ENCODE measurements at places on chromosomes 7 and 10.
A peak's percentile ranks its signal among the peaks of the same experiment; 100 is the strongest.

DNA sequence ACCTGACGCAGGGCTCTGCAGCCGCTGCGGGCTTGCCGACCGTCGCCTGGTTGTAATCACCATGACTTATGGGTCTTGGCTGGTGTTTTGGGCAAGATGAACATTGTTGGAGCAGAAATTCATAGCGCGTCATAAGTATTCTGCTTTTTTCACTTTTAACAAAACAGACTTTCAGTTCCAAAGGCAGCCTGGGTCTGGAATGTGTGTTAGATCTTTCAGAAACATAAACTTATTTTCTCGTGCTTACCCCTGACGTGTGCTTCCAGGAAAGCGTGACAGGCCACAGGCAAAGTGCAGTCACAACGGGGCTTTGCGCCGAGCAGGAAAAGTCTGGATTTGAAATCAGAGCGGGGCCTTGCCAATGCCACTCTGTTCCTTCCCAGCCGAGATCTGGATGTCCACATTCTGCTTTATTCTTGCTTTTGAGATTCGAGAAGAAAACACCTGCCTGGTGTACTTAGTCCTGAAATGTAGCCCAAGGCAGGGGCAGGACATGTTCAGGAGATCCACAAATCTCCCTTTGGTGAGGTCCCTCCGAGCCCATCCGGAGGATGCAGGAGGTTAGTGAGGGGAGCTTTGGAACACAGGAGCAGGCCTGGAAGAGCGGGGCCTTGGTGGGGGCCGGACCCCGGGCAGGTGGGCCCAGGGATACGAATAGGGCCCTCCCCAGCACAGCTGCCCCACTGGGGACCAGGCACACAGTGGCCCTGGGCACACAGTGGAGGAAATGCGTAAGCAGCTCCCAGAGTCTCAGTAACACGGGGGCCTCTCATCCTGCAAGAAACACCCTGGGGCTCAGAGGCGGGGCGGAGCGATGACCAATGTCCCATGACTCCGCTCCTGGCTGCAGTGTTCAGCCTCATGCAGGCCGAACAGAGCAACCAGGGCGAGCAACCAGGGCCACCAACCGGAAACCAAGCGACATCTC is 49.5 kb upstream of the EBF3 start:
- DNase-seq: no peak

DNA sequence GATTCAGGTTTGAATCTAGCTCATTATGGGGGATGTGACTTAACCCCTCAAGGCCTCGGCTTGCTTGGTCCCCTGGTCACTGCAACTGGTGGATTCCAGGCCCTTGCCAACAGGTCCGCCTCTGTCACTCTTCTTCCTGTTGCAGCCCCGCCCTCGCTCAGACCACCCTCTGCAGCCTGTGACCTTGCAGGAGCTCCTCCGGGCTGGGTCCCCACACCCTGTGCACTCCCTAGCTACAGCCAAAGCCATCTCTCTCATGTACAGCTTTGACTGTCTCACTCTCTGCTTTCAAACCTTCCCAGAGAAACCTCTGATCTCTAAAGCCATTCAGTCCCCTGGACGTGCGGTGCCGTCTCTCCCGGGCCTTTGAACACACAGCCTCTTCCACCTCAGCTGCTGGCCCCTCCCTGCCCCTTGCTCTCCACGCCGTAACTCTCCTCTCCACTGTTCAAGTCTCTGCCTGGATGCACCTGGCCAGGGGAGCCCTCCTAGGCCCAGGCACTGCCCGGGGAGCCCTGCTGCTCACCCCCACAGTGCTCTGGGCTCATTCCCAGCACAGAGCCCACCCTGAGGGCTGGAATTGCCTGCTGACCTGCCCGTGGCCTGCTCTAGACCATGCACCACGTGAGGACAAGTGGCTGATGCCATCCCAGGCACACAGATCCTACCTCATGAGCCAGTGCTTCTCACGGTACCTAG is 485.8 kb upstream of the FOXK1 start:
- no peak for DNase-seq

GRCh38 chr7:91088156-91088555 is 176.1 kb upstream of the FZD1 start:
- no peak for DNase-seq

DNA sequence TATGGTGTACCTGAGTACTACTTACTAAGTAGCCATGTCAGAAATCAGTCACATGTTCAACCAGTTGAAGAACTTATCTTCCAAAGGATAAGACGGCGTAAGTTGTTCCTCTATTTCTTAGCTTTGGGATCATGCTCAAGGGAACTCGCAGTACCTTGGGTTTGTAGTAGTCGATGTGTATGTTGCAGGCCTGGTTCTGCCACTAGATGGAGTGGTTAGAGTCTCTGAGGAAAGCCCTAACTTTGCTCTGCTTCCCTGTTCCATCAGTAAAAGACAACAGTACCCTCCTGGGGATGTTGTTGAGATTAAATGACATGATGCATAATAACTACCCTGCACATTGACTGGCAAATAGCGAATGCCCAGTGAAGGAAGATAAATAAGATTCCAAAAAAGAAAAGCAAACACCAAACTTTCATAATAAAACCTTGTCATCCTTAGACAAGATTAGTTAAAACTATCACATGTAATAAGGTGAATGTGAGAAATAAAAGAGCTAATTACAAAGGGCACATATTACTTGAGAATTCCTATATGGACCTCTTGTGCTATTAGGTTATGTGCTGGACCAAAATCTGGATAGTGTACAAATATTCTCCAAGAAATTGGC is 165.9 kb downstream of the ABCA13 start:
- DNase-seq: no peak

DNA sequence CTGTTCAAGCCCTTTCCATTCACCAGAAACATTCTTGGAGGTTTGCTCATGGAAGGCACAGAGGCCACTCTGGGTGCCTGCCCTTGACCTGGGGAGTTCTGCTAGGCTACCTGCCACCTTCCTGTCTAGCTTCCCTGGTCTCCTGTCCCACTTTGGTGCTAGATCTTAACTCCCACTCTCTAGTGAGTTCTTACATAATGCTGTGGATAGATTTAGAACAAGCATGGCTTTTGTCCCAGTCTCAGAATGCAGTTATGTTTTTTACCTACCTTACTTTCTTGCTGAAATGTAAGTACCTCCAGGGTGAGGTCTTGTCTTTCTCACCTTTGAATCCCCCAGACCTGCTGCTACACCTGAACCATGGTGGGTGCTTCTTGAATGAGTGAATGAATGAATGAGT is 1252.3 kb downstream of the TYW1 start:
- DNase-seq: no peak

GRCh38 chr10:9069136-9069535 is 1014.6 kb downstream of the GATA3 start:
- peak; percentile 73 for DNase-seq

- no peak for DNase-seq
Measured at GRCh38 chr7:150370612-150371071, 2.0 kb downstream of the REPIN1 start.

DNA sequence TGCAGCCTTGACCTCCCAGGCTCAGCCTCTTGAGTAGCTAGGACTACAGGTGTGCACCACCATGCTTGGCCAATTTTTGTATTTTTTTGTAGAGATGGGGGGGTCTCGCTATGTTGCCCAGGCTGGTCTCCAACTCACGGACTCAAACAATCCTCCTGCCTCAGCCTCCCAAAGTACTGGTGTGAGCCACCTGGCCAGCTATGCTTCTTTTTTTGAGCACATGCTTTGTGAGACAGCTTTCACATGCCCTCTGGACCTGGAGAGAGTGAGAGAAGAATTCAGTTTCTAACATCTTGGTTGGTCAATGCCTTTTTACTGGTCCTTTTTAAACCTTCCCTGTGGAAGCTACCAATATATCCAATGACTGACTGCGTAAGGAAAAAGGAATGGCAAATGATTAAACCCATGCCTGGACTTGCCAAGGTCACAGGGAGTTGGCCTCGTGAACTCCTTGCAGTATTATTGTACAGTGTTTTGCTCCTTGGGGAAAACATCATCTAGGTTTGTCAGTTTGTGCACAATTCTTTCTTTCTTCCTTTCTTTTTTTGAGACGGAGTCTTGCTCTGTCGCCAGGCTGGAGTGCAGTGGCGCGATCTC is 6.2 kb upstream of the FOXK1 start:
- DNase-seq: no peak

- DNase-seq: no peak
Measured at GRCh38 chr7:38245409-38245977, 27.9 kb downstream of the TARP start.

- DNase-seq: no peak
Measured at GRCh38 chr7:133652547-133652946, 399.7 kb downstream of the EXOC4 start.

- no peak for DNase-seq
Measured at GRCh38 chr7:107364787-107365186, 105.1 kb upstream of the GPR22 start.

- no peak for DNase-seq
Measured at GRCh38 chr10:74432841-74433594, 282.0 kb downstream of the ADK start.

DNA sequence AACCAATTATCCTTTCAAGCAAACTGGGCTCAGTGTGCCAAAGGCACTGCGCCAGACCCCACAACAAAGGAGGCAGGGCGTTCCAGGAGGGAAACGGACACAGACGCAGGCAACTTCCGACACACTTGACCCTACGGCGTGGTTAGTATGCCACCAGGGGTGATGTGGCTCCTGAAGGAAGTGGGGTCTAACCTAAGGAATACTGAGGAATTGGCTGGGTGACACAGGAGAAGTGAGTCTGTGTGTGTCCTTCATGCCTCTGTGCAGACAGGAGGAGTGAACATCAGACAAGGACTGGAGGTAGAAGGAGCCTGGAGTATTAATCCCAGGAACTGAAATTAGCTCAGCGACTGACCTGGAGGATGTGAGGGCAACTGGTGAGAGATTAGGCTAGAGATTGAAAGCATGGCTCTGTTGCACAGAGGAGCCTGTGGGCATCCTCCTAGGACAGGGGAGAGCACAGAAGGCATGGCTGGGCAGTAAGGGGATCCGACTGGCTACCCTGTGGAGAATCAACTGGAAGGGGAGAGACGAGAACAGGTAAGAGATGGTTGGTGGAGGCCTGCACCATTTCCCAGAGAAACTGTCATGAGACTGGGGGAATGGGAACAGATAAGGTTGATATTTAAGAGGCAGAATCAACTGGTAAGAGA is 27.8 kb downstream of the GSDME start:
- DNase-seq: no peak

GRCh38 chr7:151133266-151133985 is 34.1 kb downstream of the GBX1 start:
- no peak for DNase-seq

Measured in T-helper 2 cell (primary cell).